H7 (cell line): ENCODE measurements at places on chromosomes 12 and 14. TPM values are rescaled to one million over a fixed set of nuclear protein-coding genes. Genes with fewer than 3 reads are reported as not detected.

GRCh38 chr12:106211973-106212372 is 35.8 kb downstream of the CKAP4 start:
- DNase-seq: no peak

DNA sequence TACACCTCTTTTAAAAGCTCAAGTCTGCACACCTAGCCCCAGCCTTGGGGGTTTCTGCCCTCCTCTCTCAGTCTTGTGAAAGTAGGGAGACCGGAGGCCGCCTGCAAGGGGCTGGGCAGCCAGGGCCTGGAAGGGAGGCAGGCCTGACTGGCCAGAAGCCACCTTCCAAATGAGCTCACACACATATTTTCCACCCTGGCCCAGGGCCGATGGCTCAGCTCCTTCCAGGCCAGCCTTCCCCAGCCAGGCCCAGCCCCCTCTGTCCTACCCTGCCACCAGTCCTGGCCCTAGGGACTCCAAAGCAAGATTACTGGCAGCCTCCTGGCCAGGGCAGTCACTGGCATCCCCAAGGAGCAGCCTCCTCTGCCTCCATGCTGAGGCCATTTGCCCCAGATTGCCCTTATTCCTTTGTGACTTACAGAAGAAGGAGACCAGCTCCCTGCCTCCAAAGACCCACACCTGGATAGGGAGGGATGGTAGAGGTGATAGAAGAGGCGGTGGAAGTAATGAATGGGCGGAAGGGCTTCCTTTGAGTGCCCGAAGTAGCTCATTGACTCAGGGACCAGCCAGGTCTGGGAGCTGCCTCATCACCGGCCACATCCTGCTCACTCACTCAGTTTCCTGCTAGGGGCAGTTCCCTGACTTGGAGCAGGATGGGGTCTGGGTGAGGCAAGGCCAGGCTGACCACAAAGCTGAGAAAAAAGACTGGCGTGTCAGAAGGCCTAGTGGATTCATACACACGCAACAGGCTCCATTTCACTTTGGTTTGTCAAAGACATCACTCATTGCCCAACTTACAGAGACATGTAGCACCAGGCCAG is 14.8 kb downstream of the MMP14 start:
- DNase-seq: peak; percentile 38

Gene TAS2R46
- total RNA-seq: 0.37 and 0.87 TPM in 2 replicates

Gene TAS2R31
- total RNA-seq: 0.48 and 0.55 TPM in 2 replicates

- no peak for DNase-seq
Observed at GRCh38 chr12:57142121-57142520, 5.3 kb downstream of the LRP1-AS start.

Gene KDM2B
- 94.3 and 109 TPM in 2 replicates for total RNA-seq

GRCh38 chr14:97100306-97100705 is 303.1 kb downstream of the VRK1 start:
- no peak for DNase-seq

DNA sequence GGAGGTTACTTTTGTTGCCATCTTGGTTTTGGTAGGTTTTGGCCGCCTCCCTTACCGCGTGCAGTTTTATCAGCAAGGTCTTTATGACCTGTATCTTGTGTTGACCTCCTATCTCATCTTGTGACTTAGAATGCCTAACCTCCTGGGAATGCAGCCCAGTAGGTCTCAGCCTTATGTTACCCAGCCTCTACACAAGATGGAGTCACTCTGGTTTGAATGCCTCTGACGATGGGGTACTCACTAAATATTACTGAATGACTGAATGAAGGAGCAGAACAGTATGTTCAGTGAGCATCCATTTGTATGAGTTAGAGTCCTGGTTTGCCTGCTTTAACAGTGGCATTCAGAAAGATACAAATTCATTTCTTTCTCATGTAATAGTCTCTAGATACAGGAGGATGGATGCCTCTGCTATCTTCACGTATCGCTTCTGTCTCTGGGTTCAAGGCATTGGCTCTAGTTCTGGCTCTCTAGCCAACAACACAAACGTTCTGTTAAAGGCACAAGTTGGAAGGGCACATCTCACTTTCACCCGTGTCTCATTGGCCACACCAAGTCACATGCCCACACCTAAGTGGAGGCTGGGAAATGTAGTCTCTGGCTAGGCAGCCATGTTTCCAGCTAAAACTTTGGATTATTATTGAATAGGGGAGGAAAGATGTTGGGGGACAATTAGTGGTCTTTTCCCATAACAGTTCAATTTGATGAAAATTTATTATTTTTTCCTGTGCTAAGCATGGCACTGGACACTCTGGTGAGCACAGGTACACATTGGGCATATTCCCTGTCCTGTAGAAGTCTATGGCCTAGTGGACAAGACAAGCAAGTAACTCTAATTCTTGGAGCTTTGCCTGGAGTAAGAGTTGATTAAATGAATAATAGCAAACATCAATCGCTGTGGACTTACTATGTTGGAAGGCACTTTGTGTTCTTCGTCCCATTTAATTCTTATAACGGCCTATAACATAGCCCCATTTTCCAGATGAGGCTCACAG is 75.2 kb upstream of the RPH3A start:
- peak; percentile 68 for DNase-seq

DNA sequence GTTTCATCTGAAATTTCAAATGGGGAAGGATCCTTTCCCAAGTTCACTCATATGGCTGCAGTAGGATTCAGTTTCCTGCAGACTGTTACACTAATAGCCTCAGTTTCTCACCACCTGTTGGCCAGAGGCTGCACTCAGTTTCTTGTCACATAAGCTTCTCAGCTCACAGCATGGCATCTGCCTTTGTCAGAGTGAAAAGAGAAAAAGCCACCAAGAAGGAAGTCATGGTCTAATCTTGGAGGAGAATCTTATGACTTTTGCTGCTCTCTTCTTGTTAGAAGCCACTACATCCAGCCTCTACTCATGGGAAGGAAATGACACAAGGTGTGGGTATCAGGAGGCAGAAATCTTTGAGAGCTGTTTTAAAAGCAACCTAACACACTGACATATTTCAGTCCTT is 39.4 kb upstream of the BTG1 start:
- DNase-seq: no peak

DNA sequence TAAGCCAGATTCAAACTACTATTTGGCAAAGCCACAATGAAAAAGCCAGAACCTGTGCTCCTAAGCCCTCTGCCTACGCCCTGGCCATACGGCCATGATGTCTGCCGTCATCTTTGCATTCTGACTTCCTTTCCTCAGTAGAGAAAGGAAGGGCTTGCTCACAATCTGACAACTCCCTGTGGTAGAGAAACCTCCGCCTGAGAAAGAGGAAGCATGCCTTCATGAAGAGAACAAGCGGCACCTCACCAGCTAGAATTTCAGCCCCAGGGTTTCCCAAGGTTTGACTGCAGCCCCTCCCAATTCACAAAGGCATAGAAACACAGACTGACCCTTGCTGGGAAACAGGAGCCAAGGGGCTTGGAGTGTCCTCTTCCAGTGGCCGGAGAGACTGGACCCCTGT is 25.7 kb downstream of the TEP1 start:
- DNase-seq: no peak

- DNase-seq: no peak
Observed at GRCh38 chr14:101075025-101075800, 171.7 kb upstream of the RTL1 start.

DNA sequence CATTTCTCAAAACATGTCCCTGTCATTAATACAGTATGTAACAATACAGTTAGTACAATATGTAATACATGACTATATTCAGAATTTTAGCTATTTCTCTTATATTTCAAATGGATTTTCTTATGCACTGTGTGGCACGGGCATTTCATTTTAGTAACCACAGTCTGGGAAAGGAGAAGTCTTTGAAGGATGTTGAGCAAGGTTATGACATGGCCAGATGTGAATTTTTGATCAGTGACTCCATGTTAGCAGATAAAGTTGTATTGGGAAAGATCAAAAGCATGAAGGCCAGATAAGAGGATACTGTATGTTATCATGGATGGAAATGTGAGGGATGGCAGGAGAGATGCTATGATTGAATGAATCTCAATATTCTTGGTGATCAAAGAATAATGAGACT is 285.2 kb downstream of the NAV3 start:
- no peak for DNase-seq

GRCh38 chr14:92685784-92686355 is 62.6 kb downstream of the LGMN start:
- no peak for DNase-seq

DNA sequence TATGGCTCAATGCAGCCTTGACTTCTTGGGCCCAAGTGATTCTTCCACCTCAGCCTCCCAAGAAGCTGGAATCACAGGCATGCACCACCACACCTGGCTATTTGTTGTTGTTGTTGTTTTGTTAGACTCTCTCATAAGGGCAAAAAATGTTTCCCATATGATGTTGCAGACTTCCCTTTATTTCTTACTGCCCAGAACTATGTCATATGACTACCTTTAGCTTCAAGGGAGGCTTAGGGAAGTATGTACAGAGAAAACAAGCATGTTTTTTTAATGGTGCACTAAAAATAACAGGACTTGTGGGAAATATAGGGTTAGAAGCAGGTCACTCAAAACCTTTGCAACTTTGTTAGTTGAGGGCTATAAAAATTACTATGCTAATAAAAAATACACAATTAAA is 4.3 kb upstream of the GPR19 start:
- DNase-seq: no peak

Gene SLC38A4
- 0.62 and 1.3 TPM in 2 replicates for total RNA-seq

DNA sequence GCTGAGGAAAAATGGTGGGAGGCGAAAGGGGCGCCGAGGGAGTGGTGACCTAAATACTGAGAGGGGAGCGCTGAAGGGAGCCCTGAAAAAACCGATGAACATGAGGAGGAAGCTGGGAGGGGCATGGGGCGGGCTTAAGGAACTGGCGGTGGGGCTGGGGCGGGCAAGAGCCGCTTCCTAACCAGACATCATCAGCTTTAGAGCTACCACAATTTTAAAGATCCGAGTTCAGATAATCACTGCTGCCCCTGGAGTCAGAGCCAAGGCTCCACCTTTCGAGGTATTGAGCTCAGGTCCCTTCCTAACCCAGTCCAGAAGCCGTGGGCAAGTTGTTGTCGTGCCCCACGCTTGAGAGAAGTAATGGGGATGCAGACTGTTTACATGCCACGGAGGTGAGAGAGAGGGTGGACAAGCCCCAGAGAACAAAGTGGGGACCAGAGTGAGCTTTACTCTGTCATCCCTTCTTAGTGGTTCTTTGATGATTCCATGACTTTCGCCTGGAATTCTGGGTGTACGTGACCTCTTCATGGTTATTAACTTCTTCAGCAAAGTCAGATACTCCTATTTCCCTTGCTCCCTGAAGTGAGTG is 393 bp downstream of the ORMDL2 start:
- no peak for DNase-seq

Gene DCAF4
- 13.2 and 14.0 TPM in 2 replicates for total RNA-seq
